ENCODE measurements at places on chromosomes 11 and 22.

DNA sequence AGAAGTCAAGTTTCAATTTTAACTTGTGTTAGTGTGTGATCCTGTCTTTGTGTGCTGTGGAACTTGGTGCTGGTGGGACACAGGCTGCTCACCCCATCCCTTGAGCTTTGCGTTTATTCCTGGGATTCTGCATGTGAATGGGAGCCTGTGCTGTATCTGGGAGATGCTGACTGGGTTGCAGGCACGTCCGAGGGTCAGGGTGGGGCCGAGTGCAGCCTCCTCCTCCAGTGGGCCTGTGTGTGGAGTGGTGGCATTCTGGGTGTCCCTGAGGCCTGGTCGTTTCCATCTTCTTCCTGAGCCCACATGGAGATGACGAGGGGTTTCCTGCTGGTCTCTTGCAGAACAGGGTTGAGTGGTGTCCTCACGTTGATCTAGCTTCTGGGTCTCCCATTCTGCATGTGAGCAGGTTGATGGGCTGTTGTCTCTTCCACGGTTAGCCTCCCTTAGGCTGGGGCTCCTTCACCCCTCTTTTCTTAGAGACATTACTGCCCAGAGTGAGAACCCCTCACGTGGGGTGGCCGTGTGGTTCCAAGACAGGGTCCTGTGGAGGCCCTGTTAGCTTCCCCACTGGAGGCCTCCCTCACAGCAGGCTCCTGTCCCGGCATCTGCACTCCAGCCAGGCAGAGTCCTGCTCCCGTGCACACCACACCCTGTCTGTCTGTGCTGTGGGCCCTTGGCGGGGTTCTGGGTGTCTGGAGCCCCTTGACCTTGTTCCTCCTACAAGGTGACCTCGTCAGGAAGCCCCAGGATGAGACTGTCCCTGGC lies 4.9 kb downstream of the PTDSS2 start:
- DNase-seq = no peak

GRCh38 chr11:13880634-13881033 lies 81.9 kb upstream of the SPON1 start:
- DNase-seq = peak; percentile 38

DNA sequence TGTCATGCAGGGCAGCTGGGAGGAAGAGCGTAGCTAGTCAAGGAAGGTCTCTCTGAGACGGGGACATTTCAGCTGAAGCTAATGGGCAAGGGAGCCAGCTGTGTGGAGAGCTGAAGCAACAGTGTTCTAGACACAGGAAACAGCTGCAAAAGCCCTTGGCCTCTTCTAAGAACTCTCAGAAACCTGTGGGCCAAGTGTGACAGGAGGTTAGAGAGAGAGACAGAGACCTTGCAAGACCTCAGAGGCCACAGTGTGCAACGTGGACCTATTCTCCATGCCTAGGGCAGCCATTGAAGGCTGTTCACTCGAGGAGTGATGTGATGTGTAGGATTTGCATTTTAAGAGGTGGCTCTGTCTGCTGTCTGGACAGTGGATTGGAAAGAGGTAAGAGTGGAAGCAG lies 48.7 kb upstream of the TNRC6B start:
- no peak for DNase-seq

DNA sequence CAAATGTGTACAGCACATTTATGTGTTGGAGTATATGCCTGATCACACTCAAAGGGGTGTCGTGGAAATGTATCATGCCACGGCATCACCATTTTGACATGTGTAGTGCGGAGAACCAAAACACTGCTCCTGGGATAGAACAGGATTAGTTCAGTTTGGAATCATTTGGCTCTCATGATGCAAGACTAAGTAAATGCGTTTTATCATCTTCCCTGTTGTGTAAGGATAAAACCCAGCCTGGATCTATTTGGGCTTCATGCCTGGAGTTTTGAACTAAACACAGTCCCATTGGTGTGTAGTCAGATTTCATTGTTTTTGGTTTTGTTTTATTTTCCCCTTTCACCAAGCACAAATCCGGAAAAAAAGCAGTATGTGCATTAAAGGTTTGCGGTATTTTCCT lies 574.3 kb downstream of the NTM start:
- no peak for DNase-seq

- DNase-seq = peak; percentile 10
Measured at GRCh38 chr11:127056338-127056971, 55.9 kb upstream of the KIRREL3 start.

- DNase-seq = no peak
Measured at GRCh38 chr11:83611600-83611999, 325.4 kb upstream of the CCDC90B start.

DNA sequence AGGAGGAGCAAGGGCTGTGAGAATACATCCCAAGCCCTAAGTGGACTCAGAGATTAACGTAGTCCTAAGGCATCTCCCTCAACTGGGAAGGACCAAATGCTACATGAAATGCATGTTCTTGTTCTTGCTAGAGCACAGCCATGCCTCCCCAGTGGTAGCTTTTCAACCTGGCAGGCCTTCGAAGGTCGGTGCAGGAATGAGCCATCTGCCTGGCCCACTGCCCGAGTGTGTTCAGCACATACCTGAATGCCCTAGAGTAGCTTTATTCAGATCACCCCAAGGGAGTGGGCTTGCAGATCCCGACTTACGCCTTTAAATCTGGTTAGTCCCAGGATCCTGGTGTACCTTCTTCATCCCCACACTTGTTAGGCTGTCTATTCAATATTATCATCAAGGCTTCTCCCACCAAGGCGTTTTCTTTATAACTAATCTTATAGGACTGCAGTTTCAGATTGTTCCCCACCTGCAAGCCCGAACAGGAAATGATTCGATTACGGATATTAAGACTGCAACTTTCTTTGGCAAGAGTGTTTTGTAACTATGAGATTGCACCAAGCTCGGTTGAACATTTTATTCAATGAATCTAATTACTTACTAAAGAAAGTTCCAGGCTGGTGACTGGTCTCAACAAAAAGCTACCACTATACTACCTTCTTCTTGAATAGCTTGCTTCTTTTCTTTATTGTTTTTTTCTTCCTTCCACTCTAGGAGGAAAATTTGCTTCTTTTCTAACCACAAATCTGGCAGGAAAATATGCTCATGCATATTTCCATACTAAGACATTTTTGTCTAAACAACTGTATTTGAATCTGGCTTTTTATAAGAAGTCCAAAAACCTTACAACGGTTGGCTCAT lies 115.6 kb downstream of the SGSM3 start:
- no peak for DNase-seq

DNA sequence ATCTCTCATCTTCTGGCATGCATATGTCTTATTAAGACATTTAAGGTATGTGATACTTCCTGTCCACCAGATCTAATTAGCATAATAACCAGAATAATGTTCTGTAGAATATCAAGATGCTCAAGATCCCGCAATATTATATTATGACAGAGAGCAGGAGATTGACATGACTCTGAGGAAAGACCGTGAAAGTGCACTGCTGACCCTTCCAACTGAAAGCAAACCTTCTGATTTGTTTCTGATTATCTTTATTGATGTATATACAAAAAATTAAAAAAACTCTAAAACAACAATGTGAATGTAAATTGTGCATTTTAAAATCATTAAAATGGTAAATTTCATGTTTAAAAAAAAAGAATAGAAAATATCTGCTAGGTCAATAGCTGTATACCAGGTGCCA lies 184.4 kb upstream of the TMEM45B start:
- no peak for DNase-seq

GRCh38 chr11:27388869-27389268 lies 25.9 kb upstream of the CCDC34 start:
- DNase-seq = no peak

- no peak for DNase-seq
Measured at GRCh38 chr11:120714438-120714837, 202.9 kb downstream of the GRIK4 start.

DNA sequence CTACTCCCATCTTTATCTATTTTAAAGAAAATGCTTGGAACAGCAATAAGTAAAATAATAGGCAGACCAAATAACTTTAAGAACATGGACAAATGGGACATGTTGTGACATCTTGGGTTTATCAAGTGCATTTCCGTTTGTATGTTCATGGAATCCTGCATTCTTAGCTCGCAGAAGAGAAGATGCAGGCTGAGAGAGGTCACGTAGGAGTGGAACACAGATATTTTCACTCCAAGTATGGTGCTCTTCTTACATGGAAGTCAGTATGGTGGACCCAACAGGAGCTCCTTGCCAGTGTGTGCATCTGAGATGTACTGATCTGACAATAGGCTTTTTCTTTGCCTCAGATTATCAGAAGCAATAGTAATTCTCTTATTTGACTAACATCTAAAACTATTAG lies 1.7 kb downstream of the E2F8 start:
- DNase-seq = no peak

GRCh38 chr22:47333625-47334024 lies 571.2 kb downstream of the TBC1D22A start:
- no peak for DNase-seq

GRCh38 chr11:121372028-121372427 lies 79.5 kb downstream of the SC5D start:
- no peak for DNase-seq

- no peak for DNase-seq
Measured at GRCh38 chr11:124109377-124109776, 5.9 kb upstream of the VWA5A start.

GRCh38 chr11:66418168-66418985 lies 2.5 kb upstream of the NPAS4 start:
- peak; percentile 92 for DNase-seq

GRCh38 chr11:95516175-95516574 lies 273.4 kb downstream of the FAM76B start:
- no peak for DNase-seq

GRCh38 chr22:34973926-34974325 lies 92.0 kb upstream of the ISX start:
- DNase-seq = peak; percentile 65

DNA sequence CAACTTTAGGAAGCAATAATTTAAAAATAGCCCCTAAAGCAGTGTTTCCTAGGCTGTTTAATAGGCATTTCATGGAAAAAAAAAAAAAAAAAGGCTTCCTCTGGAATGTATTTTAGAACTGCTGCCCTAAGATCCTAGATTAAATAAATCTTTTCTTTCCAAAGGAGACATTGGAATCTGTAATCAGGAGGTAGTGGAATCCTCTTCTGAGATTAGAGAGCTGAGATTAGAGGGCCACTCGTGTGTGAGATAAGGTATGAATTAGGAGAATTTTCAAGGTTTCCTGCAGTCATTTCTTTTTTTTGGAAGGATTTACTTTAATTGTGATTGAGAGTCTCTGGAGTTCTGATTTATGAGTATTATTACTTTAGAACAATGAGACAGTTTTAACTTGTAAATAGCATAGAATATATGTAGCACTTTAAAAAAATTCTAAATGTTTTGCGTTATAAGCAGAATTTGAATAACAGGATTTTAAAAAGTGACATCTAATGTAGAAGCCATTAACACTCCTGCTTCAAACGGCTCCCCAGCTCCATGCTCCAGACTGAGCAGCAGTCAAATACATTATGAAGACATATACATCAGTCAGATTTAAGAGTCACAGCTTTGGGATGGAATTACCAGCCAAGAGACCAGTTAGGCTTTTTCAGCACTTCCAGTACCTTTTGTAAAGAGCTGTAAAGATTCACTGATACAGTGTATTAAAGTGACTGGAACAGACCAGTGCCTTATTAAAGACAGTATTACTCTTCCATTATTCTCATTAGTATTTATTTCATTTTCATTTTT lies 5.0 kb downstream of the EED start:
- peak; percentile 70 for DNase-seq

GRCh38 chr11:101913656-101914055 lies 1.2 kb upstream of the CEP126 start:
- DNase-seq = no peak

- DNase-seq = no peak
Measured at GRCh38 chr11:95345651-95346050, 114.6 kb upstream of the SESN3 start.

- DNase-seq = peak; percentile 99
Measured at GRCh38 chr11:28566339-28567089, 458.3 kb downstream of the METTL15 start.

DNA sequence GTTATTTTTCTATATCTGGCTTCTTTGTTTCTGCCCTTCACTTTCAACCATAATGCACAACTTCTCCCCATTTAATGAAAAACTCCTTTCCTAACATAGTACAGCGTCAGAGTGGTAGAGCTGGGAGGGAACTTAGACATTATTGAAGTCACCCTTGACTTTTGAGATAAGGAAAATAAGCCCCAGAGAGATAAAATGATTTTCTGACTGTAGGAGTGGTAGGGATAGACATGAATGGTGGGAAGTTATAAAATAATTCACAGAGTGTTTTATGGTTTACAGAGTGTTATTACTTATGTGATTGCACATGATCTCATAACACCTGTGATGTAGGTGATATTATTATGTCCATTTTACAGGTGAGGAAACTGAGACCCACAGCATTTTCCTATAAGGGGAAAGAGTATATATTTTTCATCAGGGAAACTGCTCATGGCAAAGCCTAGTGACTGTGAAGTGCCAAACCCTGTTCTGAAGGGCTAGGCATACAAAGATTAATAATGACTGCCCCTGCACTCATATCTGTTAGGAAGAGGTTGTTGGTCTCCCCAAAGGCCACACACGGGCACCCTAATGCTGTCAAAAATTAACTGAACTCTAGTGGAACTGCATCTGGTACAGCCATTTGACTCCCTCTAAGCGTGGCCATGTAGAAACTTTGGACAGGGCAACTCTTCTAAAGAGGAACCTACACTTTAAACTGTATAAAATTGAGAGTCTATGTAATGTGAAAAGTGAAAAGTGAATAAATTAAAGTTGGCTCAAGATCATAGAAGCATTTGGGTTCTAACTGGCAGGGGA lies 61.1 kb upstream of the PICALM start:
- no peak for DNase-seq

- DNase-seq = no peak
Measured at GRCh38 chr11:122089111-122089510, 26.9 kb downstream of the BLID start.

- DNase-seq = peak; percentile 97
Measured at GRCh38 chr11:72238040-72238450, 5.9 kb downstream of the PHOX2A start.

DNA sequence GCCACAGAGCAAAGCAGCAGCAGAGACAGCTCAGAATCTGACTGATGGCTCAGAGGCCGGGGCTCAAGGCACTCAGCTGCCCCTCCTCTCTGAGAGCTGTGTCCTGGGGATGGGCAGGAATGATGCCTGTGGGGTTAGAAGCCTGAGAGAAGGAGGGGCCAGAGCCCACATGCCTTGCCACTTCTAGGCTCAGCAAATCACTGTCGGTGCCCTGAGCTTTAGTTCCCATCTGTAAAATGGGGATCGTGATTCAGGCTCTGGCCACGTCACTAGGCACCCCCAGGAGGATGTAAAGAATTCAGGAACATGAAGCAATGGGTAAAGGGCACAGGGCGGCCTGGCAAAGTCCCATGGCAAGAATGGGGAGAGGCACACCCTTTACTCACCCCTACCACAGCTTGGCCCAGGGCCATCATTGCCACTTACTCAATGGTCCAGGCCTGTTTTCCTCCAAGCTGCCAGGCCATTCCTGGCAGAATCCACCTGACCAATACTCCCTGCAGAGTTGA lies 3.4 kb upstream of the CDC42EP2 start:
- DNase-seq = peak; percentile 31

GRCh38 chr11:12088047-12088481 lies 22.3 kb upstream of the MICAL2 start:
- peak; percentile 51 for DNase-seq

- peak; percentile 12 for DNase-seq
Measured at GRCh38 chr22:49789289-49790141, 38.2 kb downstream of the BRD1 start.
